Lower leg skin (tissue), 4 donors: ENCODE measurements at places on chromosomes 3 and 15. TPM values are rescaled to one million over a fixed set of nuclear protein-coding genes. Genes with fewer than 3 reads are reported as not detected.

The UNC45A gene
- 79.1 TPM for total RNA-seq

The ZMYND10 gene
- 1.8 TPM for total RNA-seq

The ALDH1A3 gene
- 3.3 TPM for total RNA-seq

The FSD2 gene
- not detected for total RNA-seq

The CP gene
- 11.0 TPM for total RNA-seq

The MEF2A gene
- 89.3 TPM for total RNA-seq
